ENCODE measurements at places on chromosomes 3 and 15.

DNA sequence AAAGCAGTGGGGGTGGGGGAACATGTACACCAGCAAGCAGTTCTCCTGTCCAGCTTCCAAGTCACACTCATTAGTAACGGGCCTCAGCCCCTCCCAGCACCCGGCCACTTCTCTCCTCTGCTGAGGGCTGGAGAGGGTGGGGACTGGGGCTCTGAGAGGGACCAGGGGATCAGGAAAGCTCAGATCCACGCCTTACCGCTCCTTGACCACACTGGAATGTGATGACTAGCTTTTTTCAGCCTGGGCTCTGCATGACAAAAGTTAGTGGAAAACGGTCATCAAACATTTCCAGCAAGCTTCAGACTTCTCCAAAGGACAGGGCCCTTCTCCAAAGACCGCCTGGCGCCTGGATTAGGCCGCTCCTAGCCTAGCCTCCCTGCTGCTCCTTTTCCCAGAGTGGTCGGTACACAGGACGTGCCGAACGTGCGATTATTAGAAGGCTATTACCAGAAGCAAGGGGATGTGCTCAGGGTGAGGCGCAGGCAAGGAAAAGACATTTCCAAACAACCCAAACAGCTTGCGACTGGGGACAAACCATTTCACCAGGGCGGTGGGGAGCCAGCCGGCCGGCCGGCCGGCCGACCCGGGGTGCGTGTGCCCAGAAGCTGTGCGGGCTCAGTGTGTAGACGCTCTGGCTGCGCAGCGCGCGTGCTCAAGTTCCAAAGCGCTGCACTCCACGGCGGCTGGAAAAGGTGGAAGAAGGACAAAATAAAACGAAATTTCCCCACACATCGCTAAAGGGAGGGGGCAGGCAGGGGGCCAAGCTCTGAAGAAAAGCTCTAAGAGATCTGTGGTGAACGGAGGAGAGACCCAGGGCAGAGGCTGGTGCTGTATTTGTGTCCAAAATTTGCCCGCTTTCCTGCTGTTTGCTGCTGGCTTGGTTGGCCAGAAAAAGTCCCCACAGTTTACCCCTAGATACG lies 51.0 kb upstream of the SSR3 start:
- no peak for DNase-seq

- no peak for DNase-seq
Measured at GRCh38 chr15:60989696-60990095, 239.4 kb downstream of the RORA start.

DNA sequence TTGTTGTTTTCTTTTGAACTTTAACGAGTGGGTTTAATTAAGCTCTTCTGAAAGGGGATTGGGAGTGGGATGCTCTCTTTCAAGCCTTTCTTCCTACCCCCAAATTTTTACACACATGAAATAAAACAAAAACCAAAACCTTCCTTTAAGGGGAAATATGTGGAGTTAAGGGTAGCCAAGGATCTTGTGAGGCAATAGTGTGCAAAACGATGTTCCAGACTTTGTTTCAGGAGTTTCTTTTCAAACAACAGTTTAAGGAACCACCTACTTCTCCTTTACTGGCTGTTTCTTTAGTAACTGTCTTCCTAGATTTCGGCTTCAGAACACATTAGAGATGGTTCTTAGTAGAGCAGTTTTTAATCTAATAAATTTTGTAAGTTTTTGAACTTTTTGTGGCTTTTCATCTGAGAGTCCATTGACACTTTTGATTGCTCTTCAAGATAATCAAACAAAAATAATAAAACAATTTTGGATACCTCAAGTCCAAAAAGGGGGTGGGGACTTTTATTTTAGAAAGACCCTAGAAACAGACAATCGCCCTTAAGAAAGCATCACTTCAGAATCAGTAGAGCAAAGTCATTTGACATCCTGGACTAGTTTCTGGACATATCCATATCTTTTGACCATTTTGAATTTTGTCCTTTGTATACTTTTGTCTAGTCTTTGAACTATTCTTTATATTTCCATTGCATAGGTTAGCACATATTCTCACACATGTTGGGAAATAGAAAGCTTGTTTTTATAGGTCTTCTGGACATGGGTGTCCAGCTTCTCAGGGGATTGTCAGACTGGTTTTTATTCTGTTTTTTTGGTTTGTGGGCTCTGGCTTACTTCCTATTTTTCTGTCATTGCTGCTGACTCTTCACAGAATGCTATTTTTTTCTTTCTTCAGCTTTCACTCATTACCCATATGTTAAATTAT lies 6.0 kb downstream of the DIPK2A start:
- no peak for DNase-seq

DNA sequence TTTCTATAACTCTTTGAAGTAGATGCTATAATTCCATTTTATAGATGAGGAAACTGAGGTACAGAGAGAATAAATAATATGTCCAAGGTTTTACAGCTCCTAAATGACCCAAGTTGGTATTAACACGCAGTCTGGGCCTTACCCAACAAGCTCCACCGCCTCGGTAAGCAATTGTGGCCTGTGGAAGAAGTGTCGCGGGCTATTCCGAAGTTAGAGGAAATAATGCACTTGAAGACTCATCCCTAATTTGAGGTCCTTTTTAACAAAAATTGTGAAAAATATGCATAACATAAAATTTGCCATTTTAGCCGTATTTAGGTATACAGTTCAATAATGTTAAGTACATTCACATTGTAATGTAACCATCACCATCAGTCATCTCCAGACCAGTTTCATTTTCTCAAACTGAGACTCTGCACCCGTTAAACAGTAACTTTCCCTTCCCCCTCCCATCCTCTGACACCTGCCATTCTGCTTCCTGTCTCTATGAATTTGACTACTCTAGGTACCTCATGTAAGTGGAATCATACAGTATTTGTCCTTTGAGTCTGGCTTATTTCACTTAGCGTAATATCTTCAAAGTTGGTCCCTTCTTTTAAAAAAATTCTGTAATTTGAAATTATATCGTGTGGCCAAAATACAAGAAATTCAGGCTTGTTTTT lies 18.2 kb downstream of the IDH3A start:
- peak; percentile 41 for DNase-seq

- DNase-seq: no peak
Measured at GRCh38 chr3:15287565-15288330, 44.6 kb downstream of the SH3BP5 start.
